ENCODE measurements at places on chromosomes 12 and 14. TPM values are rescaled to one million over a fixed set of nuclear protein-coding genes. Genes with fewer than 3 reads are reported as not detected.

PGF gene
- total RNA-seq: 3.0 TPM

PRB2 gene
- not detected for total RNA-seq

GRCh38 chr12:72832024-72832423 is 559.9 kb downstream of the TRHDE start:
- H3K36me3 ChIP-seq: no peaks in the 10 kb centered on the region
- DNase-seq: no peak
- H3K4me1 ChIP-seq: no peaks in the 10 kb centered on the region
- H3K27me3 ChIP-seq: no peaks in the 10 kb centered on the region
- no peak overlapping the region for H3K4me3 ChIP-seq

- H3K27ac ChIP-seq: peak overlapping the region; percentile 79
- no peak overlapping the region for H3K4me3 ChIP-seq
- no peak for DNase-seq
- no peaks in the 10 kb centered on the region for H3K27me3 ChIP-seq
- H3K36me3 ChIP-seq: no peaks in the 10 kb centered on the region
These were observed 71.6 kb downstream of the ITPK1 start for GRCh38 chr14:93044121-93044520.

GRCh38 chr12:34292736-34293625 is 270.7 kb downstream of the ALG10 start:
- H3K27ac ChIP-seq: no peak overlapping the region
- peak; percentile 19 for DNase-seq
- H3K4me1 ChIP-seq: no peaks in the 10 kb centered on the region
- H3K36me3 ChIP-seq: no peaks in the 10 kb centered on the region

- peaks cover 30% of the 10 kb centered on the region for H3K36me3 ChIP-seq
- H3K27ac ChIP-seq: peak overlapping the region; percentile 84
- peaks cover 97% of the 10 kb centered on the region for H3K4me1 ChIP-seq
- H3K4me3 ChIP-seq: no peak overlapping the region
These were observed 20.1 kb downstream of the TPCN1 start for GRCh38 chr12:113241191-113242025.

GRCh38 chr14:93861836-93862235 is 65.3 kb upstream of the FAM181A start:
- H3K27me3 ChIP-seq: peaks cover 10% of the 10 kb centered on the region
- H3K4me1 ChIP-seq: no peaks in the 10 kb centered on the region
- no peak overlapping the region for H3K4me3 ChIP-seq
- DNase-seq: no peak

GRCh38 chr12:100612606-100613005 is 39.1 kb downstream of the GAS2L3 start:
- H3K27ac ChIP-seq: no peak overlapping the region
- H3K27me3 ChIP-seq: no peaks in the 10 kb centered on the region
- no peak for DNase-seq
- no peaks in the 10 kb centered on the region for H3K36me3 ChIP-seq

DNA sequence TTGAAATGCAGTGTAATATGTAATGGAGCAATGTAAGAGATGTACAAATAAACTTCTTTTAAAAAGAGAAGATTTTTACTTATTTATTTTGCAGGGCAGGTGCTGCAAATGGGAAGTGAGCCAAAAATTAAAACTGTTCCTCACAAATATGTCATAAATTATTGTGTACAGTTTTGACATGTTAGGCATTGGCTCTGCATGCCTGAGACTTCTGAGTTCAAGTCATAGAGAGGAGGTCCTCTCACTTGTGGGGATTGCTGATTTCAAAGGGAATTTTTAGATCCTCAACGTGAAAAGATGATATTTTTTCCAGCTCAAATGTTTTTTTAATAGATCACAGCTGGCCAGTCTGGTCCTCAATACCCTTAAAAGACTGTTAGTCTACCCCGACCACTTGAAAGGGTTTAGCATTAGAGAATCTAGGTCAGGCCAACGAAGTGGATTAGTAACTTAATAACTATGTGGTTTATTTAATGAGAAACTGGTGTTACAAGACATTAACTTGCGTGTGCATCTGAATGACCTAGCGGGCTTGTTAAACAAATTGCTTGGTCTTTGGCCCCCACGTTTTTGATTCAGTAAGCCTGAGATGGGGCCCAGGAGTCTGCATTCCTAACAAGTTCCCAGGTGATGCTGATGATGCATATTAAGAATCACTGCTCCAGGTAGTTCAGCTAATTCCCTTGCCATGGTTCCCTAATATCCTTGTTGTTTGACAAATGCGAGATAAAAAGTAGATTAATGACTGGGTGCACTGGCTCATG is 30.9 kb upstream of the WDR89 start:
- no peaks in the 10 kb centered on the region for H3K4me1 ChIP-seq
- H3K36me3 ChIP-seq: peaks cover 7% of the 10 kb centered on the region
- H3K27me3 ChIP-seq: no peaks in the 10 kb centered on the region
- H3K4me3 ChIP-seq: no peak overlapping the region

GRCh38 chr12:49121047-49121696 is 10.0 kb downstream of the TUBA1B start:
- H3K36me3 ChIP-seq: no peaks in the 10 kb centered on the region
- no peaks in the 10 kb centered on the region for H3K4me1 ChIP-seq
- no peak overlapping the region for H3K27ac ChIP-seq
- DNase-seq: no peak

Data from lower lobe of right lung (tissue), 2 donors.